Ascending aorta (tissue), 2 donors: ENCODE measurements at places on chromosomes 6 and 20.
A peak's percentile ranks its signal among the peaks of the same experiment; 100 is the strongest.

- no peak for DNase-seq
These were observed 234.4 kb downstream of the SIM1 start for GRCh38 chr6:100230115-100230952.

- DNase-seq, result no peak
These were observed 2.9 kb upstream of the AKAP7 start for GRCh38 chr6:131132360-131132759.

- no peak for DNase-seq
These were observed 83.4 kb downstream of the TCP11 start for GRCh38 chr6:35057449-35058357.

GRCh38 chr6:165599121-165599520 is 63.9 kb downstream of the PDE10A start:
- no peak for DNase-seq

- DNase-seq, result no peak
These were observed 93.4 kb upstream of the MPC1 start for GRCh38 chr6:166476061-166476591.

GRCh38 chr20:49987015-49987867 is 4.5 kb downstream of the SNAI1 start:
- no peak for DNase-seq

DNA sequence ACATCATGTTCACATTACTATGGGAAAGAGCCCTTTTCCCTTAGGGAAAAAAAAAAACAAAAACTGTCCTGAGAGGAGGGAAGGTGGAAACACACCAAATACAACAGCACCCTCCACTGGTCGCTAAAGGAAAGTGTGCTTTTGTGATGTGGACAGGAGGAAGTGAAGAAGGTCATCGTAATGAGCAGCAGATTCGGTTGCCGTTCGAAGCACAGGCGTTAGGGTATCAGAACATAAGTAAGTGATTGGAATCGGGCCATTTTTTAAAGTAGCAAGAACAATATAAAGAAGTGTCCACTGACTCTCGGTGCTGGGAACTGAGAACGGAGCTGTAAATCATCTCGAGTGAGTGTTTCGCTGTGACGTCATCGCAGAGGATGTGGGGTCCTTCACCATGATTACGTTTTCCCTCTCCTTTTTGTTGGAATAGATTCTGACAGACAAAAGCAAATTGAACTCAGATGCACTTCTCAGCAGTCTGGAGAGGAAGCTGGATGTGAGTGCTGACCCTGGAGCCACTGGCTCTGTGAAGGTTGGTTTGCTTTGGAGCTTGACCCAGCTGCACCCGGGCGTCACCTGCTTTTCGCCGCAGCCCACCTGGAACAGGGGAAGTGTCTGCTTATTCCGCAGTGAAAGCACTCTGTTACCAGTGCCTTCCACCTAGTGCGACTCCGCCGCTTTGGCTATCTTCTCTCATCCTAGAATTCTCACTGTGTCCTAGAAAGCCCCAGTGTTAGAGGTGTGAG is 203.6 kb upstream of the GMDS start:
- DNase-seq, result no peak

DNA sequence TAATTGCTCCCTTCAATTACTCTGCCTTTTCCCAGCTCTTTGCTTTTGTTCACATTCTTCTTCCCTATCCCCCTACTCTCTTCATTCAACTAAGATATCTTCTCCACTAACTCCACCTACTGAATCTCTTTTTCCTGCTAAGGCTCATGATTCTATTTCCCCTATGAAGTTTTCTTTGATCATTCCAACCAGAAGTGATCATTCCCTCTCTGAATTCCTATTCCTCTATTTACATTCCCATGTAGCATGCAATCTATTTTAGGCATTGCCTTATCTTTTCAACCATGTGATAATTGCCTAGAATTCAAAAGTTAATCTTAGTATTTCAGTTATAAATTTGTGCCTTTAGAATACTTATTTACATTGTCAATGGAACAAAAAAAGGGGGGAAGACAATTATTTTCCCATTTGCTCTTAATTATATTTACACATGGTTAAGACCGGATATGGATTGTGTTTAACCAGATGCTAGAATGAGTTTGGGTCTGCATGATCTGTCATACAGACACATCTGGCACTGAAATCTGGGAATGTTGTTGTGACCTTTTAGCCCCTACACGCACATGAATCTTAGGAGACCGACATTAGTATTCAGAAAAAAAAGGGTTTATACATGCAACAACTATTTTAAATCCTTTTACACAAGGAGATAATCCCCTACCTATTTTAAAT is 20.8 kb downstream of the MOXD1 start:
- no peak for DNase-seq

GRCh38 chr6:129677620-129678325 is 32.2 kb downstream of the ARHGAP18 start:
- DNase-seq, result no peak

- peak; percentile 77 for DNase-seq
These were observed 11.5 kb upstream of the MEP1A start for GRCh38 chr6:46781478-46782378.

DNA sequence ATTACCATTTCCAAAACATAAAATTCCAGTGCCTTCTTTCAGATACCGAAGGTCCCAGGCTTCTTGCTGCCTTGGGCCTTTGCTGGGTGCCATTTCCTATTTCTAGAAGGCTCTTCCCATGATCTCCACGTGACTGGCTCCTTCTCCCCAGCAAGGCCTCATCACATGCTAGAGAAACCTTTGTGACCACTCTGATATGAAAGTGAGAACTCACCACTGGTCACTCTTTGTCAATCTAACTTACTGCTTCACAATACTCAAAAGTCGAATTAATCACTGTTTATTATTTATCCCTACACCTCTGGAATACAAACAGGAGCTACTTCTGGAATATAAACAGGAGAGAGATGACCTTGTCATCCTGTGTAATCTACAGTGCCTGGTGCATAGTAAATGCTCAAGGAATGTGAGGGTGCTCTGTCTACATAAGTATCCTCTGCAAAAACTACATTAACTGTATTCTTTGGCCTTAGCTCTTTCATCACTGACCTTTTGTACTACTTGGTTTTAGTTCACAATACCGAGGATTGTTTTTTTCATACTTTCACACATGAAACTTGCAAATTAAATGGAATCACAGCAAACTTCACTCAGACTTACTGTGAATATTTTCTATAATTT is 1.6 kb downstream of the STX7 start:
- no peak for DNase-seq

DNA sequence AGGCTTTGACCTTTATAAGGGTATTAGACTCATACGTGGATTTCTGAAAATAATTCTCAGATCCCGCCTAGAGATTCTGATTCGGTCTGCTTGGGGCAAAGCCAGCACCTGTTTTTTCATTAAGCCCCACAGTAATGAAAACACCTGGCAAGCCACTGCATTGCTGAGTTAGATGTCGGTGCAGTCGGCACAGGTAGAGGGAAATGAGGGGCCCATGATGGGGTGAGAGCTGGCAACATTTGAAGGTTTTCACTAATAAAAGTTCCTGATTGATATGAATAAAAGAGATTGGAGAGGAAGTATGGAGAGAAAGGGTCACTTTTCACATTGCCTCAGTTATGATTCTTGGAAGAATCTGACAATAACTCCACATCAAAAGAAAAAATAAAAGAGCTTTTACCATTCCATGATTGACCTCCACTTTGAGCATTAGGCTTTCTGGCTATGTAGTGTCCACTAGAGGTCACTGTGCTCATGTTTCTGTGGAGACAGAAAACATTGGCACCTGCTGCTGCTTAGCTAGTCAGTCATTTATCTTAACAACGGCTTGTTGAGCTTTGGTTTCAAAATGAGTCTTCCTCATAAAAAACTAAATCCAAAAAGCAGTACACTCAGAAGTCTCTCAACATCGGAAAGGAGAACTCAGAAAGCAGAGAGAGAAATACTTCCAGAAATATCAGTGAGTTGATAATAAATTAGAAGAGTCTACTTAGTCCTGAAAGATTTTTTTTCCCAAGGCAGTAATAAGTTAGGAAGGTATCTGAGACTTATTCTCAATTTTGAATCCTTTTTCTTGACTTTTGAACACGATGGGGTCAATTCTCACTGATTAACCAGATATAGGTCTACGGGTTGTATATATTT is 53.3 kb upstream of the KLHL31 start:
- peak; percentile 69 for DNase-seq

GRCh38 chr6:7142918-7143475 is 35.2 kb downstream of the RREB1 start:
- no peak for DNase-seq

GRCh38 chr20:62319346-62319909 is 16.6 kb downstream of the ADRM1 start:
- no peak for DNase-seq

DNA sequence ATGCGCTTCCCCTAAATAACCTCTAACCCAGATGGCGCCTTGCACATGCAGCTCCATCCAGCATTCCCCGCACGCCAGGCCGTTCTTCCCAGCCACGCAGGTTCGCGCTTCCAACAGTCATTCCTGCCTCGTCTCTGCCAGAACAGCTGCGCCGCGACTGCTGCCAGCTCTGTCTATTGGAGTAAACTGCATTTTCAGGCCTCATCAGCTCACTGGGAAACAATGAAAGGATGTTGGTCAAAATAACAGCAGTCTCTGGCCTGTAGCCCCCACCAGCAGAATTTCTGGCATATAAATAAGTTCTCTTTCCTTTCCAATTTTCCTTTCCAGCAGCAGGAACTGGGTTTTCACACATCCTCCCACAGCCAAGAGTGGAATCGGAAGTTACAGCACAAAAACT is 14.6 kb downstream of the NRSN1 start:
- DNase-seq, result no peak

GRCh38 chr20:3046677-3047462 is 1.0 kb downstream of the MRPS26 start:
- no peak for DNase-seq

DNA sequence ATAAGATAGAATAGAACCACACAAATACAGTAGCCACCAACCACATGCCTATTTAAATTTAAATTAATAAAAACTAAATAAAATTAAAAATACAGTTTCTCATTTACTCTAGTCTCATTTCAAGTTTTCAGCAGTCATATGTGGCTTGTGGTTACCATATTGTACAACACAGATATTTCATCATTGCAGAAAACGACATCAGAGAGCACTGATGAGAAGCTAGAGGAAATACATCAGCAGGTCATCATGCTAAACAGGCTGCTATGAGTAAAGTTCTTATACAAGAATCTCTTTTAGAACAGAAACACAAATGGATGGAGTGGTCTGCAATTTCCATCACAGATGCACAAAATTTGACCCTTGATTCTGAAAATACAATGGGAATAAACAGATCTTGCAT is 36.6 kb downstream of the TBC1D32 start:
- no peak for DNase-seq

DNA sequence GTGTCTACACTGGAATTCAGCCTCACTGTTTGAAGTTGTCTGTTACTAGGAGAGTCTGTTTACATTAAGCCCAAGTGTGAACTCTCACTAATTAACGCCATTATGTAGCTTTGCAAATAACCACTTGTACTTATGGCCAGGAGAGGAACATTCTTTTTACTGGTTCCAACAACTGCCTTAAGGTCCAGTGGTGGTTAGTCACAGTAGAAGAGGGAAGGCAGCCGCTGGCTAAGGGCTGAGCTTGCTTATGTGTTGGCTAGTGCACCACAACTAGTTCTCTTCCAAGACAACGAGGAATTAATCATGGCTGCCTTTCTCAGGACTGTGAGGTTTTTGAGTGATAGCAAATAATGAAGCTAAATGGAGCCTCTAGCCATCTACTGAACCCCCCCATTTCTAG is 14.9 kb upstream of the SLC22A23 start:
- DNase-seq, result no peak

DNA sequence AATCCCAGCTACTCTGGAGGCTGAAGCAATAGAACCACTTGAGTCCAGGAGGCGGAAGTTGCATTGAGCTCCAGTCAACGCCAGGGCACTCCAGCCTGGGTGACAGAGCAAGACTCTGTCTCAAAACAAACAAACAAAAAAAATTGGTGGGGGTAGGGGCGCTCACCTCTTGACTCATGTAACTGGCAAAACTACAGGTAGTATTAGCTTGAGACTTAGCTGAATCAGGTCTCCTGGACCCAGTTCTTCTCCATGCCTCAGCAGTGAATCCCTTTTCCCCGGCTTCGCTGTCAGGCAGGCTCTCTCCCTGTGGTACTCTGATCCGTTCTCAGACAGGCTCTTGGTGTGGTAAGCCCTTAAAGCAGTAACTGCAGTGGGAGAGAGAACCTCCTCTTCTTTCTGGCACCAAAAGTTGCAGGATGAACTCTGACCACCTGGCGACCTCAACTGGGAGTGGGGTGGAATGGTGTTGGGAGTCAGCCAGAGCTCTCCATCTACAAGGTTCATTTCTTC is 12.9 kb downstream of the SLC9A8 start:
- DNase-seq, result no peak

GRCh38 chr20:63778857-63779256 is 39.3 kb downstream of the SLC2A4RG start:
- DNase-seq, result no peak

GRCh38 chr6:36432151-36432671 is 10.4 kb downstream of the PXT1 start:
- DNase-seq, result no peak

DNA sequence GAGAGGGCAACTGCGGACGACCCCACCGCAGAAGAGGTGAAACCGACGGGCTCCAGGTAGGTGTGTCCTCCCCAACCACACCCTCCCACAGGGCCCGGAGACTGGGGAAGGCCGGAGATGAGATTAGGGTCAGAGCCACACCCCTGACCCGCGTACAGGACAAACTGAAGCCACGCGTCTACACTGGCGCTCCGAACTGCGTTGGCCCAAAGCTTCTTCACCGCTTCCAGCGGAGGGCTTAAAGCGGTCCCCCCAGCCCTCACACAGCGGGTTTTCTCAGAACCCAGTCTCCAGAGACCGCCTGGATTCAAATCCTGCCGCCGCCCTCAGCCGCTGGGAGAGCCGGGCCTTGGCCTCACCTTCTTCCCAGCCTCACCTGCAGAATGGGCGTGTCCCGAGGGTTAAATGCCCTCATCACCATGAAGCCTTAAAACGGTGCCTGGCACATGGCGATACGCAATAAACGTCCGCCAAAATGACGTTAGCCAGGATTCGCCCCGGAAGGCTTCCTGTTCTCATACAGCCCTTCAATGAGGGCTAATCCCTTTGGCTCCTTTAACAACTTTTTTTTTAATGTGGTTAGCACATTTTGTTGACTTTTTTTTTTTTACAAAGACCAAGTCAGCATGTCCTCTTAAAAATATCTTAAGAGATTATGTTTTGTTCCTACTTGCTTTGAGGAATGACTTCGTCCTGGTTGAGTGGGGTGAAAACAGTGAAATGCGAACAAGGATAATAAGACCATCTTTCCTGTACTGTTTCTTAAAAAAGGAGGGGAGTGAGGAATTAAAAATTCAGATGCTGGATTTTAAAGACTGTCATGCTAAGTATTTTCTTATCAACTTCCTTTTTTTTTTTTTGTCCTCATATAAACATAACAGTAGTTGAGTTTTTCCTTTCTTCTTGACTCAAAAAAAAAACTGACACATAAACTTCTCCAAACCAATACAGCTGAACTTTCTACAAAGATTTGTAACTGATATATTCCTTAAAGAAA is 15.1 kb upstream of the ZNF217 start:
- no peak for DNase-seq

- DNase-seq, result no peak
These were observed 13.7 kb downstream of the CRNKL1 start for GRCh38 chr20:20038586-20038985.
